Activated T-cell treated with anti-CD3 and anti-CD28 coated beads for 48 hours (primary cell): ENCODE measurements at places on chromosomes 1 and 21.

DNA sequence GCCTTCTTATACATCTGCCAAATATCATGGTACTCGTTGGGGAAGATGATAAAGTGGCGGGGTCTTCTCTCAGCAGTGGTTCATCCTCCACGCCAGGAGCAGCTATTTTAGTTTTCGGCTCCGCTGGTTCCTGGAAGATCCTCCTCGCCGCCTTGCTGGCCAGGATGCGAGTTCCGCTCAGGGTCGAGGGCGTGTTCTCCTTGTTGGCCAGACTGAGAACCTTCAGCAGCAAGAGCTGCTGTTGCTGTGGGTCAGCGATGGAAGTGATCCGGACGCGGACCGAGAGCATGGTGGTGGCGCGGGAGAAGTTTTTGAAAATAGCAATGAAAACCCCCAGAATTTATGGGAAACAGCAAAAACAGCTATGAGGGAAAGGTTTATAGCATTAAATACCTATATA, 11.4 kb upstream of the CFAP126 start:
- DNase-seq = no peak

DNA sequence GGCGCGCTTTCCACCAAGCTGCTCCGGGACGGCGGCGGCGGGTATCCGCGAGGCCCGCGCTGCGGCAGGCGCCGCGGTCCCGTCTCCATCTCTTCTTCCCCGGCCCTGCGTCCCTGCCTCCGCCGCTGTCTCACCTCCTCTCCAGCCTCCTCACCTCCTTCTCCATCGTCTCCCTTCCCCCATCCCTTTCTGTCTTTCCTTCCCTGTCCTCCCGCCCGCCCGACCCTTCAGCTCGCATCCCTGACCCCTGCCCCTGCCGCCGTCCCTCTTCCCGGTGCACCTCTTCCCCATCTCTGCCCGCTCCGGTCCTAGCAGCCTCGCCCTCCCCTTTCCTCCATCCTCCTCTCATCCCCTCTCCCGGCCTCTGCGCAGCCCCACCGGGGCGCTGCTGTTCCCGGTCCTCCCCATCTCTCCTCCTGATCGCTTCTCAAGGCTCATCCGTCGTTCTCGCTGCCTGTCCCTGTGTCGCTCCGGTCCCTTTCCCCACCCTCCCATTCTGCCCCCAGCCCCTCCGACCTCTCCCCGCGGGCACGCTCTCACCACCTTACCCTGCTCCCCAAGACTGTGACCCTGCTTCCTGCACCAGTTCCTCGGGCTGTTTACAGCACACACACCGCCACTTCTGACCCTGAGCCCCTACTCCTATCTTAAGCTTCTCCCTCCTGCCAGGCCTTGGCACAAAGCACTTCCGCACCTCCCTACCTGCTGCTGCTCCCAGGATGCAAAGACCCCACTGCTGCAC, 760 bp upstream of the NPHP4 start:
- no peak for DNase-seq

DNA sequence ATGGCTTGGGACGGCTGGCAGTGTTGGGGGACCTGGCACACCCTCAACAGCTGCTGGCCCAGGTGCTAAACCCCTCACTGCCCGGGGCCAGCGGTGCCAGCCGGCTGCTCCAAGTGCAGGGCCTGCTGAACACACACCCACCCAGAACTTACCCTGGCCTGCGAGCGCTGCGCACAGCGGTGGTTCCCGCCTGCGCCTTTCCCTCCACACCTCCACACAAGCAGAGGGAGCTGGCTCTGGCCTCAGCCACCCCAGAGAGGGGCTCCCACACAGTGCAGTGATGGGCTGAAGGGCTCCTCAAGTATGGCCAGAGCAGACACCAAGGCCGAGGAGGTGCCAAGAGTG, 67.9 kb downstream of the FMO4 start:
- DNase-seq = no peak

DNA sequence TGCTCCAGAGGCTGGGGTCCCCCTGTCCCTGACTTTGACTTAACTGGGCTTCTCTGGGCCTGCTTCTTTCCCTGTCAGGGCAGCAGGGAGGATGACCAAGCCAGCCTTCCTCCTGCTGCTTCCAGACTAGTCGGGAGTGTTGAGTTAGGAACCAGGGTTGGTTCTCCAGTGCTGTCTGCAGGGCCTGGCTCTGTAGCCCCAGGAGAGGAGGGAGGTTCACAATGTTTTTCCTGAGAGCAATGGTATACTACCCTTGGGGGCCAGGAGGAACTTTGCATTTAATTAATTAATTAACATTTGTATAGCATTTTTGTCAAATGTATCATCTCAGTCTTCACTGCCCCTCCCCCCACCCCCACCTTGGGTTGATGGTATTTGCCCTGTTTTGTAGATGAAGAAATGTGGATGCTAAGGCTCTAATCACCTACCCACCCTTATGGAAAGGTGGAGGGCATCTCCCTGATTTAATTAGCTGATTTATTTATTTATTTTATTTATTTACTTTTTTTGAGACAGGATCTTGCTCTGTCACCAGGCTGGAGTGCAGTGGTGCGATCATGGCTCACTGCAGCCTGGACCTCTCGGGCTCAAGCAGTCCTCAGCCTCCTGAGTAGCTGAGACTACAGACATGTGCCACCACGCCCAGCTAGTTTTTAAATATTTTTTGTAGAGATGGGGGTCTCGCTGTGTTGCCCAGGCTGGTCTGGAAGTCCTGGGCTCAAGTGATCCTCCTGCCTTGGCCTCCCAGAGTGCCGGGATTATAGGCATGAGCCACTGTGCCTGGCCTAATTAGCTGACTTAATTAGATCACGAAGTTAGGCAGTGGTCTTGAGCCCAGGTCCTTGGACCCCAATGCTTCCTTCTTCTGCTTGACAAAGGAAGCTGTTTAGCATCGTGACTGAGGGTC, 6.6 kb downstream of the H6PD start:
- DNase-seq = no peak

- DNase-seq = no peak
These were observed 353.6 kb downstream of the RRAGC start for GRCh38 chr1:38505944-38506343.

DNA sequence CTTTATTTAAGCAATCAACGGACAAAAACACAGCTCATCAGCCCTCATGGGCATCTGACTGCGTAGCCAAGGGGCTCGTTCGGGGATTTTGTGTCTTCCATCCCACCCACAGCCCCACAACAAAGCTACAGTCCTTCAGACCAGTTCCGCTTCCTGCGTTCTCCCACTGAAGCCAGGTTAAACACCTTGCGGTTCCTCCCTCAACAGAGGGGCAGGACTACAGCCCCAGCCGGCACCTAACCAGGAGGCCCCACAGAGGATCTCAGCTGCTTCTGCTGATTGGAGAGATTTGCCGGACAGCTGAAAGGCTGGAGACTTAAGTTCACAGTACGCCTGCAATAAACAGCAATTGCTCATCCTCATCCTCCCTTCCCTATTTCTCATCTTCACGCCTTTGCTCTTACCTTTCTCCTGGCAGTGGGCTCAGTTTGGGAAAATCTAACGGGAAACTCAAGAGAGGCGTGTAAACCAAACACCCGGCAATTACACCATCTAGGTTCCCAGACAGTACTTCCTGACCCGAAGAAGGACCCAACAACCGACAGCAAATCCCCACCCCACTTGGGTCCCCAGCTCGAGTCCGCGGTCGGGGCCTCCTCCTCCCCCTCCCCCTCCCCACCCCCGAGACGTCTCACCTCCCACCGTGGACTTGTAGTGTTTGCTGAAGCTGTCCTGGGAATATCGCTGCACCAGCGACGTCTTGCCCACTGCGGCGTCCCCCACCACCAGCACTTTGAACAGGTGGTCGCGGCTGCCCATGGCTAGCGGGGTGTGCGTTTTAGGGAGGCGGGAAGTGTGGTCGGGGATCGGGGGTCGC, 876 bp downstream of the RAB29 start:
- no peak for DNase-seq

- no peak for DNase-seq
These were observed 124.5 kb downstream of the NCAM2 start for GRCh38 chr21:21122680-21123079.

DNA sequence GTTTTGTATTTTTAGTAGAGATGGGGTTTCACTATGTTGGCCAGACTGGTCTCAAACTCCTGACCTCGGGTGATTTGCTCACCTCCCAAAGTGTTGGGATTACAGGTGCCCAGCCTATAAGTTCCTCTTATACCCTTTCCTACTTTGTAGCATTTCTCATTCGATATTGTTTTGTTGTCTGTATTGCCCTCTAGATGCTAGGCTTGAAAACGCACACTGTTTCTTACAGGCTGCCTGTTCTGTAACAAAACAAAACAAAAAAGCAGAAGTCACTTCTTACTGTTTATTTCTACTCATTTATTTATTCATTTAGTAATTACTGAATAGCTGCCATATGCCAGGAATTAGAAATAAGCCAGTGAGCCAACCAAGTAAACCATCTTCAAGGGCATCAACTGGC, 136.9 kb upstream of the BMP8A start:
- no peak for DNase-seq

- DNase-seq = no peak
These were observed 20.1 kb upstream of the HPCAL4 start for GRCh38 chr1:39711104-39711965.

DNA sequence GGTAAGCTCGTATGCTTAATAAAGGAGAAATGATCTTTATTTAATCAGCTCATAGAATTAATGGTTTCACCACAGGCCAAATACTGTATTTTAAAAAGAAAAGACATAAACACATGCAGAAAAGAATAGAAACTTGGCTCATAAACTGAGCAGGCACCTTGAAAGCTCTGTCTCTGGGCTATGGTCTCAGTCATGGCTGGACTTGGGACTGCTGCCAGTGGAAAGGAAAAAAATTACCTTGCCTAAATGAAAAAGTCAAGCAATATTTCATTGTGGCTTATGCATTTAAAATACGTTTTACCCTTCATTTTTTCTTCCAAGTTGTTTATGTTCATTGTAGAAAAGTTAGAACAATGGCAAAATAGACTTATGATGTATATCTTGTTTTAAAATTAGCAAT, 8.0 kb downstream of the LRRC42 start:
- no peak for DNase-seq

GRCh38 chr1:228407106-228408040, 738 bp upstream of the TRIM11 start:
- DNase-seq = no peak

- no peak for DNase-seq
These were observed 17.7 kb downstream of the METTL13 start for GRCh38 chr1:171799166-171799565.

GRCh38 chr1:26297791-26298124, 8.7 kb downstream of the UBXN11 start:
- no peak for DNase-seq
